Aortic smooth muscle cell (primary cell): ENCODE measurements at places on chromosomes 7 and 10. TPM values are rescaled to one million over a fixed set of nuclear protein-coding genes. Genes with fewer than 3 reads are reported as not detected.

The CAPZA2 gene
- 147 and 191 TPM in 2 replicates for total RNA-seq

The CROT gene
- total RNA-seq: 14.1 and 18.0 TPM in 2 replicates

The STOX1 gene
- under 0.01 and 0.06 TPM in 2 replicates for total RNA-seq

The SLC18A3 gene
- not detected in 2 replicates for total RNA-seq

The WIPF3 gene
- total RNA-seq: 0.06 TPM in 1 of 2 replicates, not detected in the other

The GSAP gene
- 2.1 and 2.7 TPM in 2 replicates for total RNA-seq

The GLI3 gene
- total RNA-seq: 3.0 and 3.7 TPM in 2 replicates

The ANKMY2 gene
- 20.2 and 26.5 TPM in 2 replicates for total RNA-seq

The SLC16A9 gene
- 4.9 and 5.0 TPM in 2 replicates for total RNA-seq

The STEAP1B gene
- total RNA-seq: 18.9 and 28.8 TPM in 2 replicates

The VAX1 gene
- total RNA-seq: not detected in 2 replicates

The CDH23 gene
- 0.12 and 0.26 TPM in 2 replicates for total RNA-seq

The SLC26A5 gene
- not detected in 2 replicates for total RNA-seq

The CHAT gene
- total RNA-seq: 0.06 TPM in 1 of 2 replicates, not detected in the other

The ARHGEF5 gene
- total RNA-seq: 2.0 TPM in 2 replicates

The GNAT3 gene
- not detected in 2 replicates for total RNA-seq

The CCL26 gene
- 1.5 TPM in 1 of 2 replicates, not detected in the other for total RNA-seq

The RPEL1 gene
- total RNA-seq: 0.12 TPM in 1 of 2 replicates, not detected in the other

The ACBD7 gene
- total RNA-seq: 4.8 and 5.3 TPM in 2 replicates

The MUC12 gene
- total RNA-seq: 0.13 and 0.37 TPM in 2 replicates

The PLEKHS1 gene
- total RNA-seq: not detected in 2 replicates

The ATRNL1 gene
- 4.9 and 5.0 TPM in 2 replicates for total RNA-seq

The MYPN gene
- 0.06 and 0.26 TPM in 2 replicates for total RNA-seq

The CUEDC2 gene
- total RNA-seq: 41.9 and 43.2 TPM in 2 replicates

The IFIT1 gene
- total RNA-seq: 6.1 and 12.7 TPM in 2 replicates

The CPA2 gene
- total RNA-seq: not detected in 2 replicates

The CCDC6 gene
- total RNA-seq: 20.3 and 33.0 TPM in 2 replicates

The PPP1R17 gene
- total RNA-seq: not detected in 2 replicates

The OR6B1 gene
- total RNA-seq: not detected in 2 replicates
